ENCODE measurements at places on chromosomes 5 and 9. TPM values are rescaled to one million over a fixed set of nuclear protein-coding genes. Genes with fewer than 3 reads are reported as not detected.

GRCh38 chr9:15187589-15187988, 119.4 kb downstream of the TTC39B start:
- DNase-seq: no peak

GRCh38 chr5:43225649-43226245, 33.7 kb downstream of the NIM1K start:
- no peak for DNase-seq

GRCh38 chr5:55306641-55307382, 682 bp downstream of the DHX29 start:
- no peak for DNase-seq

DNA sequence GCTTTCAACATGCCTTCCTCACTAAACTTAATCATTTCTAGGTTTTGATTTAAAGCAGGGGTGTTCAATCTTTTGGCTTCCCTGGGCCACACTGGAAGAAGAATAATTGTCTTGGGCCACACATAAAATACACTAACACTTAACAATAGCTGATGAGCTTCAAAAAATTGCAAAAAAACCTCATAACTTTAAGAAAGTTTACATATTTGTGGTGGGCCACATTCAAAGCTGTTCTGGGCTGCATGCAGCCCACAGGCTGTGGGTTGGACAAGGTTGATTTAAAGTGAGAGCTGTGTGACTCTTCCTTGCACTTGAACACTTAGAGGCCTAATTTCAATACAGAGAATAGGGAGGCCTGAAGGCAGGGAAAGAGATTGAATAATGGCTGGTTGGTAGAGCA, 598.3 kb downstream of the EFNA5 start:
- no peak for DNase-seq

GRCh38 chr9:80320916-80321315, 749.2 kb downstream of the TLE4 start:
- DNase-seq: no peak

DNA sequence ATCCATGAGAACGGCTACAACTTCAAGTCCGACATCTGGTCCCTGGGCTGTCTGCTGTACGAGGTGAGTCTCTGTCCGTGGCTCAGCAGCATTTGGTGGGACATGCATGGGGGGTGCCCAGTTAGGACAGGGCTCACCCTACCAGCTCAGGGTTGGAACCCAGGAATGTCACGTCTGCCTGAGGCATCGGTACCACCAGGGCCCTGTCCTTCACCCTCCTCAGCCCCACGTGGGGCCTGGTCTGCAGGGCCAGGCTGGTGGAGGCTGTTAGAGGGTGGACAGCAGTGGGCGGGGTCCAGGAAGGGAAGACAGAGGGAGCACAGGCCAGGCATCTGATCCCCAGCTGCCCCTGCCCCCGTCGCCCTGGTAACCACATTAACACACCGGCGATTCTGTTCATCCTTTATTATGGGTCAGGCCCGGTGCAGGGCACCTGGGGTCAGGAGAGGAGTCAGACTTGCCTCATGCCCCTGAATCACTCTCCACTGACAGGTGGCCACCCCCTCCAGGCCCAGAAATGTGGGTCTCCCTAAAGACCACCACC, 75.6 kb downstream of the PSMB7 start:
- DNase-seq: peak; percentile 52

GRCh38 chr9:33236571-33236970, 3.4 kb upstream of the SPINK4 start:
- no peak for DNase-seq

DNA sequence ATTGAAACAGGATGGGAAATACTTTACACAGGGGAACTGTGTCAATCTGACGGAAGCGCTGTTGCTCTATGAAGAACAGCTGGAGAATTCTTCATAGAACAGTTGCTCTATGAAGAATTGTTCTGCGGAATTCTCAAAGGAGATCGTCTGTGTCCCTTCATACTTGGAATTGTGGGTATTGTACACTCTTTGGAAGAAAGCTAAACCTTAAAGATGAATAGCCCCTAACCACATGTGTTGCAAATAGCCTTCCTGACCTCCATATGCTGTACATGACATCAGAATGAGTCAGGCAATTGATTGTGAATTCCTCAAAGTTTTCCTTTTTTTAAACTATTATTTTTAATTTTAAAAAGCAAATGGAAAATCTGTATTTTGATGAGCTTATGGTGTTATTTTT, 15.6 kb downstream of the NIM1K start:
- no peak for DNase-seq

DNA sequence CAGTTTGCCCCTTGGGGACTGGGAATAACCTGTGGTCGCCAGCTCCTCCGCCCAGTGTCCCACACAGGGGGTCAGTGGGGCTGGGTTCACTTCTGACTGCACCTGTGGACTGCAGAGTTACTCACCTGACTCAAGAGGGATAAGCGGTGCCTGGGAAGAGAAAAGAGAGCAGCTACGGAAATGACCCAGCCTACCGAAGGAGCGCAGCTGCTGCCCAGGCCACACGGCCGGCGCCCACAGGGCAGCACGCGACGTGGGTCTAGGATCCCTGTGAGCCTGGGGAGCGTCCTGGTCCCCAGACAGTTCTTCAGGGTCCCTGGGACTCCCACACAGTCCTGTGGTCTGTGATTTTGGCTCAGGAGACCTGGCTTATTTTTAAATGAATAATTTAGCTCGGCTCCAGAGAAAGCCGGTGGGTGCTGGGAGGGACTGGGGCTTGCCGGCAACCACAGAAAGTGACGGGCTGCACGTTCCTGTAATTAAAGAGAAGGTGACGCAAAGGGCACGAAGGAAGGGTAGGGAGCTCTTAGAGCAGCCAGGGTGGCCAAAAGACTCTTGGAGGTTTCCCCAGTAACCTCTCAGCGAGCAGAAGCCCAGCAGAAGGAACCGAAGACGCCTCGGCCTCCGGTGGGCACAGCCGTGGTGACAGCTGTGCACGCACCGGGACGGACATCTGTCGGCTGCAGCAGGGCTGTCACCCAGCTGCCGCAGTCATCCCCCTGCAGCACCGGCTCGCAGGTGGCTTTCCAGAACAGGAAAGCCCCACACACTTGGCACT, 97.5 kb upstream of the FCN2 start:
- DNase-seq: no peak

DNA sequence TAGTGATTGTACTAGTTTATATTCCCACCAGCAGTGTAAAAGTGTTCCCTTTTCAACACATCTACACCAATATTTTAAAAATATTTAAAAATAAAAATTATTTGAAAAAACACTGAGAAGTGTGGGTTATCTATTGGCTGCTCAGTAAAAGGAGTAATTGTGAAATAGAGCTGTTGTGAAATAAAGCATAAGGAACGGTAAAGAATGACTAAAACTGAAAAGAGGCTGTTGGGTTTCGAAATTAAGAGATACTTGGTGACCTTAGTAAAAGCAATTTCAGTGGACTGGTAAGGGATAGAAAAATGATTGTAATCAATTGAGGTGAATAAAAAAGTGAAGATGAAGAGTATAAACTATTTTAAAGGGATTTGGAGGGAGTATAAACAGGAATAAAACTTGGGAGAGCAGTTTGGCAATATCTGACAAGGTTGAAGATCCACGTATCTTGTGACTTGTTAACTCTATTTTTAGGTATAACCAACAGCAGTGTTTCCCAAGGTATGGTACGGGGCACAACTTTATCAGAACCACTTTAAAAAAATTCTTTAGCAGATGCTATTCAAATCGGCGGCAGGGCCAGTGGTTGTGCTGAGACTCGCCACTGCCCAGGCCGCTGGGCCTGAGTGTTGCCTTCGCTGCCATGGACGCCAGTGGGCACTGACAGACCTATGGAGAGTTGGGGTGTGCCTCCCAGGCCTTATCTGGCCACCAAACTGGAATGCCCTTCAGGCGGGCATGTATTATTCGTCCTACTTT, 63.3 kb downstream of the TMEM38B start:
- DNase-seq: no peak

TNFSF15 gene
- total RNA-seq: not detected

Measured in neural progenitor cell (in vitro differentiated cells).